ENCODE measurements at places on chromosomes 2 and 18.

- peak overlapping the region; percentile 51 for H3K27ac ChIP-seq
- peaks cover 72% of the 10 kb centered on the region for H3K4me1 ChIP-seq
- H3K4me3 ChIP-seq = no peak overlapping the region
- H3K36me3 ChIP-seq = no peaks in the 10 kb centered on the region
- no peaks in the 10 kb centered on the region for H3K27me3 ChIP-seq
Observed at GRCh38 chr18:55862693-55863390, 274.9 kb upstream of the TCF4 start.

DNA sequence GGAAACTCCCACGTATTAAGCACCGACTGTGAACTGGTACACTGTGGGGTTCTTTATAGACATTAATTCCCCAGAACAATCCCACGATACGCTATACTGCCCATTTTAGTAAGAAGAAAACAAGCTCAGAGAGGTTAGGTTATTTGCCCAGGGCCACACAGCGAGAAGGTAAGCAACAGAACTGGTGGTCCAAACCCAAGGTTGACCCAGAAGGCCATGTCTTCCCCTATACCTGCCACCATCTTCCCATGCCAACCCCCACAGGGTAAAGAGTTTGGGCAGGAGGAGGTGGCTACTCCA lies 69.9 kb downstream of the MARCO start:
- peaks cover 11% of the 10 kb centered on the region for H3K4me1 ChIP-seq
- H3K36me3 ChIP-seq = no peaks in the 10 kb centered on the region
- H3K27me3 ChIP-seq = peaks cover 16% of the 10 kb centered on the region
- no peak for DNase-seq

- H3K4me1 ChIP-seq = peaks cover 24% of the 10 kb centered on the region
- DNase-seq = no peak
- H3K36me3 ChIP-seq = no peaks in the 10 kb centered on the region
- no peak overlapping the region for H3K27ac ChIP-seq
Observed at GRCh38 chr2:168643979-168644378, 158.5 kb upstream of the NOSTRIN start.

- peaks cover 8% of the 10 kb centered on the region for H3K4me1 ChIP-seq
- H3K36me3 ChIP-seq = no peaks in the 10 kb centered on the region
- H3K27me3 ChIP-seq = no peaks in the 10 kb centered on the region
- peak within 1 kb of the TSS; percentile 82 for H3K4me3 ChIP-seq
- peak; percentile 92 for DNase-seq
Observed at GRCh38 chr2:43773876-43774613, at the start of gene DYNC2LI1. Gene DYNC2LI1, plus strand, starts transcription at chr2:43774039. Its CDS starts 100 bp downstream, at chr2:43774139.

DNA sequence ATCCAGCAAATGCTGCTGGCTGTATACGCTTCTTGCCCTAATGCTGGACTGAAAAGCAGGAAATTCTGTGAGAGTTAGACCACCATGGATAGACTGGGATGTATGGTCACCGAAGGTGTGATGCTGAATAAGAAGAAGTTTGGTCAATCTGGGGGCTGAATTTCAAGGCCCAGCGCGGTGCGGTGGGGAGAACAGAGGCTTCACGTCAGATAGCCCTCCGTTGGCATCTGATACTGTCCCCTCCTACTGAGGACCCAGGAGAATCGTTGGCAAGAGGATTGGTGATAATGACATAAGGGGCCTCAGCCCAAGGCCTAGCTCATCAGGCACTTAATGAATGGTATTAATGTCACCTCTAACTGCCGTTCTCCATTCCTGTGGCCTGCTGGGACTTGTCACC lies 97.3 kb upstream of the ST3GAL5 start:
- H3K4me3 ChIP-seq = no peak overlapping the region
- H3K27me3 ChIP-seq = peaks cover 2% of the 10 kb centered on the region
- H3K4me1 ChIP-seq = no peaks in the 10 kb centered on the region
- H3K36me3 ChIP-seq = no peaks in the 10 kb centered on the region

DNA sequence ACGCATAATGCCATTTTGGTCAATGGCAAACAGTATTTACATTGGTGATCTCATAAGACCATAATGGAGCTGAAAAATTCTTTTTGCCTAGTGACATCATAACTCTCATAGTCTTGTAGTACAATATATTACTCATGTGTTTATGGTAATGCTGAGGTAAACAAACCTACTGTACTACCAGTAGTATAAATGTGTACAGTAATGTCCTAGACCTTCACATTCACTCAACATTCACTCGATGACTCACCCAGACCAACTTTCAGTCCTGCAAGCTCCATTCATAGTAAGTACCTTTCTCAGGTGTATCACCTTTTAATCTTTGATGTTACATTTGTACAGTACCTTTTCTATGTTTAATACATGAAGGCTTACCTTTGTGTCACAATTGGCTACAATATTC lies 558.2 kb upstream of the PIK3C3 start:
- no peak overlapping the region for H3K27ac ChIP-seq
- DNase-seq = no peak
- peaks cover 16% of the 10 kb centered on the region for H3K4me1 ChIP-seq
- no peak overlapping the region for H3K4me3 ChIP-seq
- H3K36me3 ChIP-seq = no peaks in the 10 kb centered on the region
